Prostate gland (tissue), 2 donors: ENCODE measurements at places on chromosomes 2 and 18. TPM values are rescaled to one million over a fixed set of nuclear protein-coding genes. Genes with fewer than 3 reads are reported as not detected.

DNA sequence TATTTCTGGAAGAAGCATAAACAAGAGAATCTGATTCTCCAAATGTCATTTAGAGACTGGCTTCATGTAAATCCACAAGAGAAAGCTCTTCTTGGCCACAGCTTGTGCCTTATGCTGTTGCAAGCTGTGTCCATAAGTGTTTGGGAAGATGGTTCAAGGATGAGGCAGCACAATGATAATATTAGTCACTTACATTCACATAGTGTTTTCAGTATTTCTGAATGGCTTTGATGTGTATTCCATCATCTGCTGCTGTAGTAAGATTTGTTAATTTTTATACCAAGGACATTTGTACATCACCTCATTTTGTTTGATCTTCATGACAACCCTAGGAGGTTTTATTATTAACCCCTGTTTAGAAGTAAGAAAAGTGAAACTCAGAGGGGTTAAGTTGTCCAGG is 29.9 kb downstream of the CREG2 start:
- H3K27me3 ChIP-seq = no peaks in the 10 kb centered on the region
- no peaks in the 10 kb centered on the region for H3K4me1 ChIP-seq
- DNase-seq = no peak
- H3K4me3 ChIP-seq = no peak overlapping the region

- H3K4me1 ChIP-seq = no peaks in the 10 kb centered on the region
- no peaks in the 10 kb centered on the region for H3K27me3 ChIP-seq
- DNase-seq = peak; percentile 16
- H3K27ac ChIP-seq = no peak overlapping the region
- H3K4me3 ChIP-seq = no peak overlapping the region
Measured at GRCh38 chr2:233350708-233351107, 3.6 kb upstream of the DGKD start.

The ATP6V1B1 gene
- not detected for total RNA-seq

The ACP1 gene
- total RNA-seq = 96.9 TPM

The POTEJ gene
- total RNA-seq = 8.5 TPM
